ENCODE measurements at places on chromosomes 16 and 17. TPM values are rescaled to one million over a fixed set of nuclear protein-coding genes. Genes with fewer than 3 reads are reported as not detected.

The PRSS27 gene
- 4.2 TPM for total RNA-seq

The CCDC144A gene
- 0.16 TPM for total RNA-seq

The TP53TG3B gene
- total RNA-seq: not detected

The TLCD3B gene
- total RNA-seq: 0.32 TPM

The NPIPA8 gene
- 0.39 TPM for total RNA-seq

The GNPTG gene
- 92.4 TPM for total RNA-seq

The CORO1A gene
- total RNA-seq: 3.2 TPM

The PRCD gene
- total RNA-seq: 1.3 TPM

The HOXB8 gene
- not detected for total RNA-seq

The GAST gene
- not detected for total RNA-seq

The EVI2A gene
- not detected for total RNA-seq

The DBF4B gene
- 6.7 TPM for total RNA-seq

The ENPP7 gene
- total RNA-seq: not detected

The KRTAP1-5 gene
- not detected for total RNA-seq

The CALB2 gene
- total RNA-seq: not detected

The CIITA gene
- not detected for total RNA-seq

The ZNF18 gene
- total RNA-seq: 11.8 TPM

The KRT33A gene
- not detected for total RNA-seq

The ZG16 gene
- total RNA-seq: not detected

The CTRB1 gene
- total RNA-seq: not detected

The XYLT2 gene
- total RNA-seq: 32.0 TPM

The C16orf86 gene
- 2.8 TPM for total RNA-seq
